Activated CD4-positive, alpha-beta T cell treated with anti-CD3 and anti-CD28 coated beads, Interleukin-2, amount 50 U/mL, for 4 hours (primary cell): ENCODE measurements at places on chromosomes 16 and 17.

DNA sequence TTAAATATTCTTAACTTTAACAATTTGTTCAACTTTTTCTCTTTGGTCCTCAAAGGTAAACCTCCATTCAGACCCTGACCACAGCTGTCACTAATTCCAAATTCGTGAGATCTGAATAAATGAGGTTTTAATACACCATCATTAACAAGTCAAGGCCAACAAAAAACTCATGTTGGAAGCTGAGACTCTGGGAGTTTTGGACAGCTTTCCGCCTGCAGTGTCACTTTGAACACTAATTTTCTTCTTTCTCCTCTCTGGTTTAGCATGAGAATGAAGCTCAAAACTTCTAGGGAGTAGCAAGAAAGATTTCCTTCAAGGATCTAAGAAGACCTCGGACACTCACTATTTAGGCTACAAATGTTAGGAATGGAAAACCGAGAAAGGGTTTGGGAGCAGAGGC lies 32.7 kb upstream of the DNAH9 start:
- no peak for DNase-seq

GRCh38 chr16:66166490-66166889 lies 200.0 kb upstream of the CDH5 start:
- DNase-seq, result no peak

DNA sequence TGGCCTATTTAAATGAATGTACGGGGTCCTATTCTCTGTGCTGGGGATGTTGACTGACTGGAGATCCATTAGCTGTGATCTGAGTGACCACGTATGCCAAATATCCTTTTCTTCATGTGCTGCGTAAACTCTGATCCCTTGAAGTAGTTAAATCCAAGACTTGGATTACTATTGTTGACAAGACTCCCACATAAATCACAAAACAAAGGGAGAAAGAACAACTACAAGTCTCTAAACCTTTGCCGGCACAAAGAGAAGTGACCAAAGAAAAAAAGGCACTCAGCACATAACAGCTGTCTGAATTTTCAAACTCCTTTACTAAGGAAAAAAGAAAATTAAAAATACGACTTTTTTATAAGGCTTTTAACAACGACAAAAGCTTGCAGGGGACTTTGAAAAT lies 559.9 kb upstream of the CDH8 start:
- no peak for DNase-seq

DNA sequence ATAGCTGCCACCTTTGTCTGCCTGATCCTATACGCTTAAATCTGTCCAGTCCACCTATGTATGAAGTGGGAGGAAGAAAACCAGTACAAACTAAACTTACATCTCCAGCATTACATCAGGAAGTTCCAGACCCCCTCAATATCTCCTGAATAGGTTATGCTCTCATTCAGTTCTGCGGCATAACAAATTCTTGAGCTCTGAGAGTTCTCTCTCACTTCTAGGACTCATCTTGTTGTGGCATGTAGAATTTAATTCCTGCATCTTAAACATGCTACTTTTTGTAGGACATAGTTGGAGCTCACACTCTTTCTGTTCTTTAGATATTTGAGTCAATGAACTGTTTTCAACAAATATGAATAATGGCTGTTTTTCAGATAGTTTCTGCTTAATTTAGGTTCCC lies 662.5 kb downstream of the CDH11 start:
- no peak for DNase-seq

- DNase-seq, result no peak
Measured at GRCh38 chr16:30335598-30336474, 19.3 kb downstream of the CD2BP2 start.
